ENCODE measurements at places on chromosomes 6 and 20.
A peak's percentile ranks its signal among the peaks of the same experiment; 100 is the strongest.

GRCh38 chr20:64160526-64161355 lies 3.5 kb upstream of the MYT1 start:
- peak; percentile 17 for DNase-seq

DNA sequence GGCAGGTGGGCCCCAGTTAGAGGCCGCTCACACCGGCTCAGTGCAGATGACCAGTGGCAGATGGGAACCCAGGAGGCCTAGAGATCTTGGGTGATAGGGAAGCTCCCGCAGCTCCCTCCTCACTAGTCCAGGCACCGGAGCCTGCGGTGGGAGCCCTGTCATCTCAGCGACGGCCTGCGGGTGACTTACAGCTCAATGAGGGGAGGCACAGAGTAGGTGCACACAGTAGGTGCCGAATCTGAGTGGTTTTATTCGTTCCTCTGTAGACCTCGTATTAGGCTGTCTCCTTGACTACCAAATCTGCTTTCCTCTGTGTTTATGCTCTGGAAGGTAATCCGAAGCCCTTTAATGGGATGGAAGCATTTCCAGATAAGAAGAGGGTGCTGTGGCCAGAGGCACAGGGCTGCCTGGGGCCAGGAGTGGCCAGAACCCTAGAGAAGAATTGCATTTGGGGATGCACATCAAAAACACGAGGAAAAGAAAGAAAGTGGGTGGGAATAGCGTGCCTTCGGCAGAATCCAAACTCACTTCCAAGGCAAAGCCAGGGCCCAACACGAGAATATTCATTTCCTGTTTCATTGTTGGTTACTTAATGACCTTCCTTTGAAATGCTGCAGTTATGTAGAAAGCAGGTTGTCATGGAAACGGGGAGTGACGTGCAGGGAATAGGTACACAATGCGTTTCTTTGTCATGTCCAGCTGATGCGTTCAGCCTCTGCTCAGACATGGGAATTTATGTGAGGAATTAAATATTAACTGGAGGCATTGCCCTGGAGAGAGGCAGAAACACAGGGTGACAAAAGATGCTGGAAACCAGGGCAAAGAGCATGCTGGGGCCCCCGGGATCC lies 24.7 kb downstream of the MYT1 start:
- DNase-seq, result peak; percentile 5

GRCh38 chr20:33578510-33578909 lies 83.6 kb upstream of the C20orf144 start:
- DNase-seq, result no peak

- no peak for DNase-seq
Observed at GRCh38 chr6:142551274-142551811, 249.5 kb downstream of the ADGRG6 start.

GRCh38 chr20:46701556-46701955 lies 7.9 kb upstream of the SLC2A10 start:
- DNase-seq, result no peak

- peak; percentile 42 for DNase-seq
Observed at GRCh38 chr6:26233649-26234420, 131.2 kb upstream of the BTN3A2 start.
